Skeletal muscle tissue (tissue), 5 donors: ENCODE measurements at places on chromosomes 13 and 19. TPM values are rescaled to one million over a fixed set of nuclear protein-coding genes. Genes with fewer than 3 reads are reported as not detected.

OVOL3 gene
- total RNA-seq: not detected

ZIC2 gene
- total RNA-seq: not detected

ZNF829 gene
- total RNA-seq: 1.6 TPM

RNF113B gene
- not detected for total RNA-seq

PINLYP gene
- total RNA-seq: 6.8 TPM

TBC1D4 gene
- total RNA-seq: 19.8 TPM

PRRG2 gene
- total RNA-seq: not detected

CGB1 gene
- total RNA-seq: not detected

R3HDM4 gene
- 30.8 TPM for total RNA-seq

ZNF132 gene
- total RNA-seq: 9.9 TPM

RGL3 gene
- total RNA-seq: not detected

GPI gene
- 80.4 TPM for total RNA-seq

ZSCAN4 gene
- total RNA-seq: not detected

ZNF560 gene
- 0.52 TPM for total RNA-seq

KASH5 gene
- total RNA-seq: not detected

PPP1R37 gene
- 16.2 TPM for total RNA-seq

RFPL4AL1 gene
- total RNA-seq: not detected

WTIP gene
- total RNA-seq: 12.0 TPM

CYP2A6 gene
- not detected for total RNA-seq

FBXO27 gene
- total RNA-seq: 1.0 TPM

APOC4 gene
- total RNA-seq: not detected

NXNL1 gene
- not detected for total RNA-seq

EID2B gene
- total RNA-seq: 2.6 TPM

FXYD3 gene
- not detected for total RNA-seq

MED29 gene
- 9.4 TPM for total RNA-seq

NFKBIB gene
- 4.7 TPM for total RNA-seq

MBD3 gene
- 51.7 TPM for total RNA-seq

RAB3A gene
- 0.52 TPM for total RNA-seq

PLIN5 gene
- 2.1 TPM for total RNA-seq

PBX4 gene
- 1.6 TPM for total RNA-seq

NLRP13 gene
- not detected for total RNA-seq

SIGLEC12 gene
- not detected for total RNA-seq

NFIC gene
- 8.4 TPM for total RNA-seq

ZNF547 gene
- total RNA-seq: 3.1 TPM

ZNF208 gene
- total RNA-seq: 1.0 TPM

RXFP2 gene
- total RNA-seq: under 0.01 TPM

ZNF799 gene
- total RNA-seq: 5.7 TPM

FFAR3 gene
- not detected for total RNA-seq

NKPD1 gene
- not detected for total RNA-seq

NAPSA gene
- total RNA-seq: not detected

GARIN5A gene
- 0.52 TPM for total RNA-seq

DCT gene
- total RNA-seq: under 0.01 TPM

RNASEH2A gene
- total RNA-seq: 5.7 TPM

ZNF534 gene
- total RNA-seq: 0.52 TPM
